ENCODE measurements at places on chromosomes 12 and 14.

DNA sequence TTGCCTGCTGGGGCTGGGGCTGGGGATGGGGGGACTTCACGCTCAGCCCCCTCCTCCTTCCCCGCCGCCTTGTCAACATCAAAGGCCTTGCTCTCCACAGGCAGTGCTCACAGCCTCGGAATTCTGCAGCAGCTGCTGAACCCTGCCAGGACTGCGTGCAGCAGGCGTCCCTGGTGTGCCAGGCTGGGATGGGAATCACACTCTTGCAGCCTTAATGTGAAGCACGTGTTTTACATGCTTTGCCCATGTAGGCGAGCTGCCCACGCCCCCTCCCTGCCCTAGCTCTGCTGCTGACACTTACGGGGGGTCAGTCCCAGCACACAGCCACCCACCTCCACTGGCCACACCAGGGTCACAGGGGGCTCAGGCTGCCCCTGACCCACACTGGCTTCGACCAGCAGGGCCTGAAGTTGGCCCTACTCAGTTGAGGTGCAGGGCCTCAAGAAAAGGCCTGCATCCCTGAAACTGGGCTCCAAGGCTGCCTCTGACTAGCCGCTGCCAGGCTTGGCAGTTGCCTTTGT lies 276.2 kb upstream of the RTL1 start:
- no peak for DNase-seq

DNA sequence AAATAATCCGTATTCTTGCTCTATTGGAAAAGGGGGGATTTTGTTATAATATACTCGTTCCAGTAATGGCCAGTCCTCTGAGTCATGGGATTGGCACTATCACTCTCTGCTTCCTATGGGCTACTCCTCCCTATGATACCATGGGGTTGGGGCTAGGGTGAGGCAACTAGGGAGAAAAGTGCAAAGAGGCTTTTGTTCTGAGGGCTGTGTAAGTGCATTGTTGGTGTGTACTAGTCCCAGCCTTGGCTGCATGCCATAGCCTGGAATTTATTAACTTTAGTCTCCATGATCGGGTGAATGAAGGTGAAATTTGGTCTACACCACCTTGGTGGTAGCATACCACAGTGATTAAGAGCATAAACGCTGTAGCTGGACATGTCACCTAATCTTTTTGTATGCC lies 247.6 kb downstream of the RPAP3 start:
- no peak for DNase-seq

DNA sequence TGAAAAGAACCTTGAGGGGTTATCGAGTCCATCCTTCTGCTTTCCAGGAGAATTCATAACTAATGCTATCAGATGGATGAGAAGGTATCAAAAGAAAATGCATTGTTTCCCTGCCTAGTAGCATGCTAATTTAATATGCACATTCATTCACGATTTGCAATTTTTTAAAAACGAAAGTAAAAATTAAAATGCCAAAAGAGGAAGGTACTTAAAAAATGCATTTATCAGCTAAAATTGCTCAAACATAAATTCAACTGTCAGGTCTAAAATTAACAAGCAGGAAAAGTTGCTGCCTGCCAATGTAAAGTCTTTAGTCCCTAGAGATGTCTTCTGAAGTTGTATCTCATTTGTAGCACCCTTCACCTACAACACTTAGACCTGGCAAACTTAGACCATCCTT lies 7.9 kb downstream of the ATF7 start:
- DNase-seq = no peak

DNA sequence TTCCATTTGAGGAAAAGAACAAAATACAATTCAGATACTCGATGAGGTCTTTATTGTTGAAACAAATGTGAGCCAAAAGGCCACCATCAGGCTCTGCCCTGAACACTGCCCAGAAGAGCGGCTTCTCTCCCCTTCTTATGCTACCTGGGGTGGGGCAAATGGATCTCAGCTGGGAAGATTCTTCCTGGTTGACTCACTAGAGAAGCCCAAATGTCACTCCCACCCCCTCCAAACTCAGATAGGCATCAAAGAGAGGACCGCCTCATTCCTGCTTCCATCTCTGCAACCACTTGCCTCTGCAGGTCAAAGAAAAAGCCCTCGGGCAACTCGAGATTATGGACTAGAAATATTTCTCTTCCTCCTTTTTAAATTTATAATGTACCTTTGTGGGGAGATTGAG lies 55.8 kb downstream of the TBX3 start:
- no peak for DNase-seq

DNA sequence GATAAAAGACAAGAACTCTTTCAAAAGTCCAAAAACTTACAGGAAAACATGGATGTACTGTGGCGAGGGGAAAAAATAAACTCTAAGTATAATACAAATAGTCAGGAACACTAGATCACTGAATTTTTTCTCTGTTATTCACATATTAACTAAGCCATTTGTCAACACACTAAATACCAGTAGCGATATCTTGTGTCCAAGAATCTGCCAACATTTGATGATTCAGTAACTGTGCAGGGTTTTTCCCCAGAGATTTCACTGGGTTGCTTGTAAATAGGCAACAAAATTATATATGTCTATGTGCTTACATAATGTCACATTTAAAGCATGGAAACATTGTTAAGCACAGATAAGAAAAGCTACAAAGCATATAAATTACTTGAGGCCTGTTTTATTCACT lies 205.9 kb downstream of the KIF21A start:
- DNase-seq = no peak

GRCh38 chr12:6280053-6280469 lies 30.4 kb upstream of the PLEKHG6 start:
- DNase-seq = no peak

- no peak for DNase-seq
These were observed 381.2 kb downstream of the BCL11B start for GRCh38 chr14:98890556-98891340.
